Stimulated activated CD8-positive, alpha-beta memory T cell treated with anti-CD3 and anti-CD28 coated beads, Interleukin-7, amount 100 ng/mL, for 24 hours (primary cell): ENCODE measurements at places on chromosomes 4 and X.

GRCh38 chrX:136021160-136021559 is 35.9 kb downstream of the SLC9A6 start:
- no peak for DNase-seq

- DNase-seq, result no peak
Observed at GRCh38 chr4:152112887-152113286, 352.1 kb upstream of the GATB start.

- DNase-seq, result no peak
Observed at GRCh38 chrX:81120258-81120935, 81.3 kb downstream of the HMGN5 start.

GRCh38 chr4:119139311-119139710 is 3.7 kb downstream of the MYOZ2 start:
- no peak for DNase-seq

GRCh38 chrX:134459683-134460004 is 321 bp upstream of the HPRT1 start:
- no peak for DNase-seq
